Stimulated activated CD8-positive, alpha-beta memory T cell treated with anti-CD3 and anti-CD28 coated beads, Interleukin-2, amount 100 ng/mL, for 1 hour (primary cell): ENCODE measurements at places on chromosomes 6 and 20.

GRCh38 chr6:93423542-93423941, 4.2 kb upstream of the EPHA7 start:
- DNase-seq = no peak

GRCh38 chr6:85771455-85771854, 128.8 kb upstream of the SYNCRIP start:
- DNase-seq = no peak

DNA sequence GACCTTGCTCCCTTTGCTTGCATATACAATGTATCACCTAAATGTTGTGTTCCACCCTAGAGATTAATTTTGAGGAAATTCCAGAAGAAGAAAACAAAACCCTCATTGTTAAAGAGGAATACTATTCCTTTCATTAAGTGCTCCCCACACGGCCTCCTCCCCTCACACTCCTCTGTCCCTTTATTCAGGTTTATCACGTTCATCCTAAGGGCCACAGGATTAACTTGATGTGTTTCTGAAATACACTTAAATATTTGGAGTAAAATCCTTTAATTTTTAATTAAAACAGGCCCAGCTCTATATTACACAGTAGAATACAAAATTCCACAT, 89.4 kb upstream of the MRPS10 start:
- DNase-seq = no peak

- DNase-seq = no peak
Measured at GRCh38 chr20:53841741-53842140, 228.7 kb downstream of the BCAS1 start.

- no peak for DNase-seq
Measured at GRCh38 chr6:20265842-20266241, 53.6 kb upstream of the MBOAT1 start.

DNA sequence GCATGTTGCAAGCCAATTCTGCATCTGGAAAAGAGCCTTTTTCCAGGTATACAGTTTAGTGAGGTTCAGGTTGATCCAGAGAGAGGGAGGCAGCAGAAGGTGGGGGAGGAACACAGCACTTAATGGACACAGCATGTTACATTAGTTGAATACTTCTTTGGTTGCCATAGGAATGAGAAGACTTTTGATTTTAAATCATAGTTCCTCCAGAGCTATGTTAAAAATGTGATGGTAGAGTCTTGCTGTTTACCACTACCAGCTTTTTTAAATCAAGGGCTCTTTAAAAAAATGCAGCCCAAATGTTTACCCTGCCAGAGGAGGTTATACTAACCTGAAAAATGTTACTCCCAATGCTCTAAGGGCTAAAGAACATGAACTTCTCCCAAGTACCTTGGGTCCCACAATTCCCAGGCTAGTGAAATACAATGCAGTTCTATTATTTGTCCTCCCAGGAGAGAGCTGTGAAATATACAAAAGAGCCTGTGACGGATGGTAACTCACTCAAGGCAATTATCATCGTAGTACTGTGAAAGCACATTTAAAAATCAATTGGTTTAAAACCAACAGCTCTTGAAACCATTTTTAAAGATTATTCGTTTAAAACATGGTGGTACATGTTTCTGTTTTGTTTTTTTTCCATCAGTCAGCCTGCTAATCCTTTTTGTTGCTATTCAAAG, 6.9 kb upstream of the PHACTR1 start:
- DNase-seq = no peak

DNA sequence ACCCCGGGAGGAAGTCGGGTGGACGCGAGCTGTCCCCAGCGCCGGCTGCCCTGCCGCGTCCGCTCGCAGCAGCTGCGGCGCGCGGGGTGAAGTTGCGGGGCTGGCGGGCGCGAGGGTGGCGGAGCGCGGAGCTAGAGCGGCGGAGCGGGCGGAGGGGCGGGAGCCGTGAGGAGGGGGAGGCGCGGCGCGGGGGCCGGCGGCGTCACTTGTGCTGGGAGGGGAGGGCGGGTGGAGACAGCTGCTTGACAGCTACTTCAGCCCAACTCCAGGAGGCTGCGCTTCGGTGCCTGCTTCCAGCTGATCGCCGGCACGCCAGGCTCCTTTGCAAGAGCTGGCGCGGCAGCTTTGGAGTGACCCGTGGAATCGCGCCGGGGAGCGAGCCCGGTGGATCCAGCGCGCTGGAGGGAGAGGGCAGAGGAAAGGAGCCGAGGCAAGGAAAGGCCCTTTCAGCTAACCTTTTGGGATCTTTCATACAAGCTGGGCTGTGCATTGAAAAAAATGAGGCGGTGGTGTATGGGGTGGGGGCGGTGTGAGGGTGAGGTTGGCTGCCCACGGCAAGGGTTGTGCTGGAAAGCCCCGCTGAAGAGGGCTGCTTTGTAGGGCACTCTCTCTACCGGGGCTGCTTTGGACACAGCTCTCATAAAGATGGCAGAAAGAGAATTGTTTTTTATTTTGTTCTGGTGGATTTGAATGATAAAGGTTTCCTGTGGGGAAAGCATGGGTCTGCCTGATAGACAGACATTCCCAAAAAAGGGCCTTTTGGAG, 24.6 kb downstream of the RIPOR2 start:
- no peak for DNase-seq

DNA sequence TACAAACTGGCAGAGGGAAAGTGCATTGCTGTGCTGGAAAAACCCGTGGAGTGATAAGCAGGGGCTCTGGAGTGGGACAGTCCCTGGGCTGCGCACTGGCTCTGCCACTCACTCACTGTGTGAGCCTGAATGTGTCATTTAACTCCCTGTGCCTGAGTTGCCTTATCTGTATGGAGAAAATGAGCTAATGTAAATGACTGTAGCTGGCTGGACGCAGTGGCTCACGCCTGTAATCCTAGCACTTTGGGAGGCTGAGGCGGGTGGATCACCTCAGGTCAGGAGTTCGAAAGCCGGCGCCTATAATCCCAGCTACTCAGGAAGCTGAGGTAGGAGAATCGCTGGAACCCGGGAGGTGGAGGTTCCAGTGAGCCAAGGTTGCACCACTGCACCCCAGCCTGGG, 18.4 kb upstream of the RPN2 start:
- no peak for DNase-seq

DNA sequence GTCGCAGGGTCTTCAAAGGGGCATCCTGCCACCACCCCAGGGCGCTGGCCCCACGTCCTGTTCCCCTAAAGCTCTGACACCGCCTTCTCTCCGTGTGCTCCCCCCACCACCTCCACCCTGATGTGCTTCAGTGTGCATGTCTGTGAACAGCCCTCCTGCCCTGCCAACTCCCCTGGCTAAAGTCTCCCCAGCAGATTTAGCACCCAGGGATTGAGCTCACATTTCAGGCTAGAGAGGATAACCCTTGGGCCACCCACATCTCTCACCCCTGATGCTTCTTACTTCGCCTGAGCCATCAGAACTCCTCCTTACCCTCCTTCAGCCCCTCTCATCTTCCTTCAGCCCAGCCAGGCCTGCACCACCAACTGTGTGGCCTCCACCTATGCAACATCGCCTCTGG, 7.5 kb downstream of the TMEM151B start:
- DNase-seq = no peak

DNA sequence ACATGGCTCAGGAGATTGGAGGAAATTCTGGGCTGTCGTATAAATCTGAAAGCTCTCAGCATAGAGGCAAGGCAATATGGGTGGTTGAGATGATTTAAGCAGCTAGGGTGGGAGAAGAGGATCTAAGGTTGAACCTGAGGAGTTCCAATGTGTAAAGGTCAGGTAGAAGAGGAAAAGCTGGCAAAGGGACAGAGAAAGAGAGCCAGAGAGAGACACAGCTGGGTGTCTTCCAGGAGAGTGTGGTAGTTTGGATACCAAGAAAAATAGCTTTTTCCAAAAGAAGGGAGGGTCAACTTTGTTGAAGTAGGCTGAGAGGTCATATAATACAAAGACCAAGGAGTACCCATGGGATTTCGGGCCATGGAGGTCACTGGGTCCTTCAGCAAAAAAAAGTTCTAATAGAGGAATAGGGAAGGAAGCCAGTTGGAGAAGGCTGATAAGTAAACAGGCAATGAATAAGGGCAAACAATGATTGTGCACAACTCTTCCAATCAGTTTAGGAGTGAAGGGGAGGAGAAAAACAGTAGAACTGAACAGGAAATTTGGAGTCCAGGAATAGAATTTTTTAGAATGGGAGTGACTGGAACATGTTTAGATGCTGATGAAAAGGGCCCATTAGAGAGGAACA, 135.1 kb downstream of the QRSL1 start:
- DNase-seq = no peak

DNA sequence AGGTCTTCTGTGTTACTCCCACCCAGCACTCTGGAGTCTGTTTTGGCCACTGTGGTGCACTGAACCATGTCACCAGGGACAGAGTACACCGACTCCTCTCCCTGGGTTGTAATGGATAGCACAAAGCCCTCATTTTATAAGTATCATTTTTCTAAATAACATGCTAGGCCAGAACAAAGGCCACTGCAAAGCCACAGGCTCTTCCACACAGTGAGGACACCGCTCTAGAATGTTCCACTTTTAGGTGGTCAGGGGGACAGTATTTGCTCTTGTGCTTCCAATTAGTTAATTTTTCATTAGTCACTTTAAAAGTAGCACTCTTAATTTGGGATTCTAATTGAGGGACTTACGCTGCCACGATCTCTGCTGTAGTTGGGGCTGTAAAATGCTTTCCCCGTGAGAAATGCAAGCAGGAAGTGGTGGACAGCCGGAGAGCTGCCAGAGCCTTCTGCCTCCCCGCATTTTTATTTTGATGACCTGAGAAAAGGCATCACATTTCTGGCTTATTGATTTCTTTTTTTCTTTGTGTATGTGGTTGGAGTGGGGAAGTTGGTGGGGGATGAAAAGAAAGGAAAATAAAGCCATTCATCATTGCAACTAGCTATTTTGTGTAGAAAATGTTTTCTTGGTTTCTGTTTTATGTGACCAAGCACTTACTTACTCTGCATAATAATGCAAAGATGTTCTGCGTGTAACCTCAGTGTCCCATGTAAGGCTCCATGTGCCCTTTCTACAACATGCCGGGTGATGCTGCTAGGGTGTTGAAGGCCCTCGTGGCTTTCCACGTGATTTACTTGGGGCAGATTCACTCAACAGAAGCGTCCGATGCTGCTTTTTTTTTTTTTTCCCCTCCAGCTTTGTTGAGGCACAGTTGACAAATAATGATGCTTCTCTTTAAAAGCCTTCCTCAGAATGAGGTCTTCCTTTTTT, 195.9 kb downstream of the SASH1 start:
- DNase-seq = no peak

DNA sequence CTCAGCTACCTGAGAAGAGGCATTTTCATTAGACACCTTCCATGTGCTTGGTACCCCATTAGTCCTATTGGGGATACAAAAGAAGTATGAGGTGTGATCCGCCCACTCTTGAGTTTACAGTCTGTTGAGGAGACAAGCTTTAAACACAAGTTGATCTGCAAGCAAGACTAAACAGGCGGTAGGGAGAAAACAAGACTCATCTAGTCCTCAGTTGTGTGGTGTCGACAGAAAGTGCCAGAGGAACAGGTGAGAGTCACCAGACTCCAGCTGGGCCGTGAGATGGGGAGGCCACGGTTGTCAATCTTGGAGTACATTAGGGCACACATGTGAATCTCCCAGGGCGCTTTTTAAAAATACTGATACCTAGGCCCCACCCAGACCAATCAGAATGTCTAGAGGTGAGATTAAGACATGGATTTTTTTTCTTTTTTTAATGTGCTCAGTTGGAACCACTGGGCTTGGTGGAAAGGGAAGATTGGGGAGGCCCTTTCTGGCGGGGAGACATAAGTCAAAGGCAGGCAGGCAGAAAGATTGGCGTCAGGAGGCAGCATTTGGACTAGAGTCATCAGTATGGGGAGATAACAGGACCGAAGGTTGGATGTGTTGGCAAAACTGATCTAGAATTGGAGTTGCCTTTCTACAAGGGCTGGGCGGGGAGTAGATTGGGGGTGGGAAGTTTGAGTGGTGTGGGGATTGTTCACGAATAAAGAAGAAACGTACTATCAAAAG, 10.4 kb downstream of the E2F3 start:
- no peak for DNase-seq
